NCI-H2081 treated with DMSO at 0.1 percent for 48 hours (cell line): ENCODE measurements at places on chromosomes 1 and 21.

GRCh38 chr21:42007356-42007940, 2.7 kb downstream of the ZBTB21 start:
- DNase-seq, result no peak

DNA sequence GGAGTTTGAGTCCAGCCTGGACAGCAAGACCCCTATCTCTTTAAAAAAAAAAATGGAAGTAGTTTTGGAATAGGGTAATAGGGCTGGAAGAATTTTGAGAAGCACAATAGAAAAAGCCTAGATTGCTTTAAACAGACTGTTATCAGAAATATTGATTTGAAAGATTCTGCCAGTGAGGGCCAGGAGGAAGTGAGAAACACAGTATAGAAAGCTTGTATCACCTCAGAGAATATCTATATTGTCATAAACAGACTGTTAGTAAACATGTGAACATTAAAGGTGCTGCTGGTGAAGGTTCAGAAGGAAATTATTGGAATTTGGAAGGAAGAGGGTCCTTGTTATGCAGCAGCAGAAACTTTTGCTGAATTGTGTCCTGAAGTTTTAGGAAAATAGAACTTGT, 24.8 kb upstream of the PSEN2 start:
- no peak for DNase-seq

GRCh38 chr1:210769473-210769872, 364.5 kb downstream of the KCNH1 start:
- DNase-seq, result no peak

- no peak for DNase-seq
These were observed 26.3 kb upstream of the ACTN2 start for GRCh38 chr1:236659792-236660587.

GRCh38 chr1:179175011-179175841, 54.3 kb downstream of the ABL2 start:
- no peak for DNase-seq

DNA sequence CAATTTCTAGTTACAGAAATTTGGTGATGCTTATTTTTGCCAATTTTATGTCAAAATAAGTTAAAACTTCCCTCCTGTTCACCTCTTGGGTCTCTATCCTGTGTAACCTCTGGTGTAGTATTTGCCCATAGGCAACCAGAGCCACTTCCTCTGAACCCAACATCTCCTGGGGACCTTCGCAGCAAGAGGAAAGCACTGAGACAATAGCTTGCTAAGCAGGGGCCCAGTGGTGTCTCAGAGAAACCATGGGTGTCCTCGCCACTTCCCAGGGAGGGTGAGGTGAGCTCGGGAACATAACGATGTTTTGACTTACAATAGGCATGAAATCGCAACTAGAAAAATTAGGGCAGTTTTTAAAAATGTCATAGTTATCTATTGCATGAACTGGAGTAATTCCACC, 56.4 kb upstream of the SCCPDH start:
- DNase-seq, result no peak

DNA sequence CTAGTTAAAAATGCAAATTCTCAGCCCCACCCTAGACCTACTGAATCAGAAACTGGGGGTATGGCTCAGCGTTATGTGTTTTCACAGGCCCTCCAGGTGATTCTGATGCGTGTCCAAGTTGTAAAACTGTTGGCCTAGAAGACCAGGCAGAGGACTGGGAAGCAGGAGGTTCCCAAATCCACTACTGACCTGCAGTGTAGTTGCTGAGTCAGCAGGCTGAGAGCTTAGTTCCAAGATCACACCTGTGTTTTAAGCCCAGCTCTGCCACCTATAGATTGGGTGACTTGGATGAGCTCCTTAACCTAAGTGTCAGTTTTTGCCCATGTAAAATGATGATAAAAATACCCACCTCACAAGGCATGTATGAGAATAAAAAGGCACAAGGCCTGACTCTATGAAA, 4.1 kb downstream of the GRHL3 start:
- no peak for DNase-seq

GRCh38 chr1:32611859-32612188, 38.5 kb downstream of the ZBTB8OS start:
- no peak for DNase-seq

- DNase-seq, result no peak
These were observed 23.2 kb downstream of the HAX1 start for GRCh38 chr1:154295408-154296235.

DNA sequence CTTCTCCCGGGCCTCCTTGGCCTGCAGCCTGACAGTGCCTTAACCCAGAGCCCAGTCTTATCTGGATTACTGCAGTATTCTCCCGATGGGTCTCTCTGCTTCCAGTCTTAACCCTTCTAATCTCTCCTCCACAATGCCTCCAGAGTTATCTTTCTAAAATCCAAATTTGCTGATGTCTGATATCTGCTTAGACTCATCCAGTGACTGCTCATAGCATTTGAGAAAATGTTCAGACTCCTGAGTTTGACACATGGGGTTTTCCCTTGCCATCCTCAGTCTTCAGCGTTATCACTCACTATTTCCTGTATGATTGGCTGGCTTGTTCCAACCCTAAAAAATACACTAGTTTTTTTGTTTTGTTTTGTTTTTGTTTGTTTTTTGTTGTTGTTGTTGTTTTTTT, 102.0 kb downstream of the FMN2 start:
- DNase-seq, result no peak

DNA sequence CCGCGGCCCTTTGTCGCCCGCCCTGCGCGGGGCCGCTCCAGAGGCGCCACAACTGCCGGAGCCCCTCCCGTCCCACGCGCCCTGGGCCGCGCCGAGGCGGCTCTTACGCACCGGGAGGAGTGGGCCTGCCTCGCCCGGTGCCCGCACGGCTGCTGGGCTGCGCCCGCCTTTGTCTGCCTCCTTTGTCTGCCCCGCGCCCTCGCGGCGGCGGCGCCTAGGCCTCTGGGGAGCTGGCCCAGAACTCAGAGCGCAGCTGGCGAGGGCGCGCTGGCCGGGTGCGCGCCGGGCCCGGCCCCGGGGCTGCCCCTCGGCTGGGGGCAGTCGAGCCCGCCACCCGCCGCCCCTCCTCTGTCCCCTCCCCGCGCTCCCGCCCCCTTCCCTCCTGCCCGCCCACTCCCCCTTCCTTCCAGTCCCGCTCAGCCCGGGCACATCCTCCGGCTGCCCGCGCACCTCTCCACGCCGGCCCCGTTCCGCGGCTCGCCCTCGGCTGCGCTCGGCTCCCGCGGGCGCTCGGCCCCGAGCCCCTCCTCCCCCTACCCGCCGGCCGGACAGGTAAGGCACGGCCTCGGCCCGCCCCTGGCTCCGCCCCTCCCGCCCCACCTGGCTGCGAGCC, at the start of gene DRAXIN:
TSS of gene DRAXIN (plus strand) at position 409 of the 613 bp plus-strand sequence. CDS start 14,549 bp downstream, outside the sequence.
- no peak for DNase-seq

GRCh38 chr21:34935452-34935851, 113.7 kb downstream of the RUNX1 start:
- no peak for DNase-seq
